Fibroblast of skin of scalp (primary cell): ENCODE measurements at places on chromosomes 5 and 9.

GRCh38 chr5:132074091-132074771 lies 642 bp downstream of the CSF2 start:
- DNase-seq: no peak

DNA sequence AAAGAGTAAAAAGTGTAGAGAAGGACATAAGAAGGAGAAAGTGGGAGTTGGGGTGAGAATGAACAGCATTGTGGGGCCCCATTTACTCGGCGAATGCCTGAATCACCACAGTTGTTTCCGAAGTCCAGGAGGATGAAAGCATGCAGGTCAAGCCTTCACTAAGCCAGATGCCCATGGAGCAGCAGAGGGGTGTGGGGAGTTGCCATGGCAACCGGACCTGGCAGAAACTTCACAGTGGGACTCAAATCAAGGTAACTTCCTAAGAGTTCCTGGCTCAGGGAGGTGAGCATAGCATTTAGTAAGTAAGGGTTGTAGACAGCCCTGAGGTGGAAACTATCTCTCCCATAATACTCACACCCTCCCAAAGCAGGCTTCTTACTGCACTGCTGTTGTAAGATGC lies 357.1 kb downstream of the TRIM32 start:
- no peak for DNase-seq

- DNase-seq: no peak
These were observed 53.8 kb upstream of the RXRA start for GRCh38 chr9:134272302-134273023.

- no peak for DNase-seq
These were observed 210.6 kb downstream of the CD180 start for GRCh38 chr5:66986009-66986408.

DNA sequence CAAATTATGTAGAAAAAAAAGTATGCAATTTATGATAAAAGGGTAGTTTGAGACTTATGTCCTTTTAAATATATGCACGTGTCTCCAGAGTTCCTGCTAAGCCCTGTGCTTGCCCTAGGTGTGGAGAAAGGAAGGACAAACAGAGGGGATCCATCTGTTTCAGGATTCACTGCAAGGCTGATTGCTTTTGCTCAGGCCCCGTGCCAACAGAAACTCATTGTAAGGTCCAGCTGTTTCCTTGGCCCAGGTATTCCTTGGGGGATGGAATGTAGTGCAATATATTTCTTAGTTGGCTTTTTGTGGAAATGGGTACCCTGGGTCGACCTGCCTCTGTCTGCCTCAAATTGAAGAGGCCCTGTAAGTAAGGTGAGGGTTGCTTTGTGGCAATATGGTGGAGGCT lies 268.6 kb upstream of the CLINT1 start:
- no peak for DNase-seq

DNA sequence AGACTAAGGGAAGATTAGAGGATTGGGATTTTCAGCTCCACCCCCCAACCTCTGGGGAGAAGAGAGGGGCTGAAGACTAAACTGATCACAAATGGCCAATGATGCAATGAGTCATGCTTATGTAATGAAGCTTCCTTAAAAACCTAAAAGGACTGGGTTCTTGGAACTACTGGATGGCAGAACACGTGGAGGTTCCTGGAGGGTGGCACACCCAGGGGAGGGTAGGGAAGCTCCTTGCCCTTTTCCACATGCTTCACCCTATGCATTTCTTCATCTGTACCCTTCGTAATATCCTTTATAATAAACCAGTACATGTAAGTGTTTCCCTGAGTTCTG lies 48.6 kb downstream of the ARHGEF28 start:
- peak; percentile 11 for DNase-seq

GRCh38 chr5:131170540-131171275 lies at the start of gene LYRM7:
Gene LYRM7, plus strand, starts transcription at chr5:131170944. Its CDS starts 77 bp downstream, at chr5:131171021.
- peak; percentile 99 for DNase-seq

DNA sequence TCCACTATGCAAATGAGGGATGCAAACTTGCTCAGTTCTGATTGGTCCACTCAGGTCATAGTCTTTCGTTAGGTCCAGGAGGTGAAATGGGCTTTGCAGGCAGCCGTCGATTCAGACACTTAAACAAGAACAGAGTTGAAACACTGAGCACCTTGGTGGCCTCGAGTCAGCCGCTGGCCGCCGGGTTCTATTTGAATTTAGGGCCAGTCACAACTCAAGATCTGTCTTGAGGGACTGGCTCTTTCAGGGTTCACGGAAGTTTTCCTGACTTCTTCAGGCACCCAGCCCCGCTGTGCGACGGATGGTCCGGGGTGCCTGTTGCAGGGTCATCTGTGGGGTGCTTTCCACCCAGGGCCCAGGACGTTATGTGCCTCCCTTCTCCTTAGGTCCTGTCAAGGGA lies 412.8 kb upstream of the IRX4 start:
- DNase-seq: no peak

DNA sequence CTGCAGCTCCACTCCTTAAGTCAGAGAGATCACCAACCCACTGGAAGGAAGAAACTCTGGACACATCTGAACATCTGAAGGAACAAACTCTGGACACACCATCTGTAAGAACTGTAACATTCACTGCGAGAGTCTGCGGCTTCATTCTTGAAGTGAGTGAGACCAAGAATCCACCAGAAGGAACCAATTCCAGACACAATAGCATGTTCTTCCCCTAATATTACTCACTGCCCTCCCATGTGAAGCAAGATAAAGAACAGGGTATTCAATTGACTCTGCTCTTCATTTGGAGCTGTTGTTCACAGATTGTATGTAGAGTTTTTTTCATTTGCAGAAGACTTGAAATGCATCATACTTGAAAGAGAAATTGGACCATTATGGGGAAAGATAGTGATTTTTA lies 10.8 kb downstream of the SAXO1 start:
- DNase-seq: no peak

DNA sequence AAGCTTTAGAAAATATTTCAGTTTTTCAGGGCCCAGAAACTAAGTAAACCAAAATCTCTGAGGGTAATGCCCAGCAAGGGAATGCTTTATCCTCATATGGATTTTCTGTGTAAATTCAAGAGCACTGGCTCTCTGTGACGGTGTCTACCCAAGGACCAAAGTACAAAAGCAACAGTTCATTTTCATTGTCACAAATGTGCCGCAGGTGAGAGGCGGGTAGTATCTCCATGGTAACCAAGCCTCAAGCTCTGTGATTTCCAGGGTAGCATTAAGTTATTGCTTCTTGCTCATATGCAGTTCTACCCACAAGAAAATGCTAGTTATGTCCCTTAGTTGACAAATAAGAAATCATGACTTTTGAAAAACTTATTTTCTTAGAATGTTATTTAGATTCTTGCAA lies 164.3 kb downstream of the MTRR start:
- DNase-seq: no peak

GRCh38 chr5:11268891-11269290 lies 507.9 kb upstream of the DAP start:
- DNase-seq: no peak

- DNase-seq: no peak
These were observed 3.4 kb upstream of the HMCN2 start for GRCh38 chr9:130262061-130262745.

GRCh38 chr9:33202552-33203201 lies 35.5 kb upstream of the B4GALT1 start:
- DNase-seq: peak; percentile 85

GRCh38 chr9:88973281-88974045 lies 17.8 kb upstream of the S1PR3 start:
- no peak for DNase-seq

GRCh38 chr9:91126761-91127445 lies 234.8 kb downstream of the AUH start:
- peak; percentile 60 for DNase-seq
